ENCODE measurements at places on chromosomes 11 and 22.

- DNase-seq = no peak
Measured at GRCh38 chr11:61510166-61510919, 1.8 kb downstream of the LRRC10B start.

DNA sequence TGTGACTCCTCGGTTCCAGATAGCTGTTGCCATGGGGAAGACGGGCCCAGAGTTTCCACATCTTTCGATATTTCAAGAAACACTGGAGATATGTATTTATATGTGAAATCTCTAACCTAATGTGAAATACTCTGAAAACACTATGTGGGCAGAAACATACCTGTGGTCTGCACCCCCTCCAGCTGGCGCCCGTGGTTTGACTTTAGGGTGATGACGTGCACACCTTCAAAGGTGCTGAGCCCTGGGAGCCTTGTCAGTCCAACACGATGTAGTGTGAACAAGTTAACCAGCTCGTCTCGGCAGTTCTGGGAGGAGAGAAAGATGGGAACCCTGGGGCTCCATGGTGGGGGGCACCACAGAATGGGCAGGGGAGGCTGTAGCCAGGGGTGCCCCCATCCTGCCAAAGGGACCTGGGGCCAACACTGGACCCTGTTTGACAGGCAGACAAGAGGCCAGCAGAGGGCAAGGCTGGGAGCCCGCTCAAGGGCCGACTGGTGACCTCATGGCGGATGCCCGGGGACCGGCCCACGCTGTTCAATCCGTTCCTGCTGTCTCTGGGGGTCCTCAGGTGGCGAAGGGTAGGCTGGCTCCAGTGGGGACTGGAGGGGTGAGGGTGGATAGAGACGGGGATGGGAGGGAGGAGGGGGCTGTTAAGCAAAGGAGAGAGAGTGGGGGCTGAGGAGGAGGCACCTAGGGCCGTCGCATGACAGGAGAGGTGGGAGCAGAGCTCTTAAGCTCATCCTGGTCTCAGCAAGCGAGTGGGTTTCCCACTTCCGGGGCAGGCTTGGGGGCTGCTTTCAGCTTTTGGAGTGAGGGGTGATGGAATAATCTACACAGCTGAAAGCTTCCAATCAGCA is 43.8 kb downstream of the TRIOBP start:
- no peak for DNase-seq

- DNase-seq = no peak
Measured at GRCh38 chr11:72624496-72625201, 49.6 kb downstream of the PDE2A start.

DNA sequence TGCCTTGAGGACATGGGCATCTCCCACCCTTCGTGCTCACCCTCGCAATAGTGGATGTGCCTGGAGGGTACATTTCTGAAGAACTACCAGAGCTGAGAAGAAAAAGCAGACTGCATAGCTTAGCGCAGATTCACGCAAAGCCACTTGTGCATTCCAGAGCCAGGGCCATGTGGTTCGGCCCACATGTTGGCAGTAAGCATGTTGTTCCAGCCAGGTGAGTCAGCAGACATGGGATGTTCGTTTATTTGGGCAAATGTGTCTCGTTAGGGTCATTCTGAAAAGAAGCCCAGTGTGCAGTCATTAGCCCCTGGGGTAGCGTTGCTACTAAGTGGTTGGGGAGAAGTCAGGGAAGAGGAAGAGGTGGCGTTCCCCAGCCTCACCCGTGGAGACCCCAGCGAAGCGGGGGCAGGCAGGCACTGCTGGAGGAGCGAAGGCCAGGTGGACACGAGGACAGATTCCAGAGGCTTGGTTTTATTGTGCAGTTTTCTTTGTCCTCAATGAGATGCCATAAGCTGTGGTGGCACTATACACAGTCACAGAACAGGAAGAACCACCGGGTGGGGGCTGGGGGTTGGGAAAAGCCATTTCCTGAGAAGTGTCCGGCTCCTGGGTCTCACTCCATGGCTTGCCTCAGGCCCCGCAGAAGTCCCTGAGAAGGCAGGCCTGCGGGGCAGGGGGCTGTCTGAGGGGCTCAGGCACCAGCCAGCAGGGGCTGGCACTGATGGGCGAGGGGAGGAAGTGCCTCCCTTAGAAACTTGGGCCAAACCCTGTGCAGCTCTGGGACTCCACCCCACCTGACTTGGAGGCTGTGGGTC is 5.0 kb downstream of the THY1 start:
- no peak for DNase-seq

DNA sequence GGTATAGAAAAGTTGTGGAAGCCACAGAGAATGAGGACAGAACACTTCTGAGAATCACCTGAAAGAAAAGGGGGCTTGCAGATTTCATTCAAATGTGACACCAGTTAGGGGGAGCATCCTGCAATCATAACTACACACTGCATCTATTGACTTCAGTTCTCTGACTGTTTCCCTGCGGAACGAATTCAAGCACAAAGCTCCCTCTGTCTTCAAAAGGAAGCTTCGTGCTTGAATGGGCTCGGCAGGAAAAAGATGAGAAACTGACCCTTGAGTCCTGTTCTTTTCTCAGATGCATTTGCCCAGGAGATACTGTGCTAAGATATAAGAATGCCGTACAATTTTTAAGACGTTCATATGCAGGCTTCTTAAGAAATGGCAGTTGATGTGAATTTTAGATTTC is 2000.4 kb upstream of the RAG2 start:
- no peak for DNase-seq

Data from stimulated activated CD4-positive, alpha-beta T cell treated with anti-CD3 and anti-CD28 coated beads, Interleukin-4, amount 100 ng/mL, for 4 hours (primary cell).